ENCODE measurements at places on chromosomes 11 and 22.

- no peak for DNase-seq
Measured at GRCh38 chr11:17406818-17407149, 18.3 kb upstream of the KCNJ11 start.

- DNase-seq = no peak
Measured at GRCh38 chr11:93051186-93051585, 81.7 kb downstream of the MTNR1B start.

DNA sequence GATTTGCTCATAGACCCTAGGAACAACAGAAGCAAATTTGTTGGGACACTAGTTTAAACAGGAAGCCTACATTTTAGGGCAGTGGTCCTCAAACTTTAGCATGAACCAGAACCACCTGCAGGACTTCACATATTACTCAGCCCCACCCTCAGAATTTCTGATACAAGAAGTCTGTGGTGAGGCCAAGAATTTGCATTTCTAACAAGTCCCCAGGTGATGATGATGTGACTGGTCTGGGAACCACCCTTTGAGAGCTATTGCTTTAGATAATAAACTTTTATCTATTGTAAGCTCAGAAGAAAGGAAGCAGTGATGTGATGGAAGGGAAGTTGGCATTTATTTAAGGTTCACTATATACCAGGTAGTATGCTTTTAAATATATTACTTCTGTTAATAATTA is 194.0 kb downstream of the FAM181B start:
- no peak for DNase-seq

GRCh38 chr22:29112681-29113080 is 39.8 kb downstream of the KREMEN1 start:
- DNase-seq = no peak

DNA sequence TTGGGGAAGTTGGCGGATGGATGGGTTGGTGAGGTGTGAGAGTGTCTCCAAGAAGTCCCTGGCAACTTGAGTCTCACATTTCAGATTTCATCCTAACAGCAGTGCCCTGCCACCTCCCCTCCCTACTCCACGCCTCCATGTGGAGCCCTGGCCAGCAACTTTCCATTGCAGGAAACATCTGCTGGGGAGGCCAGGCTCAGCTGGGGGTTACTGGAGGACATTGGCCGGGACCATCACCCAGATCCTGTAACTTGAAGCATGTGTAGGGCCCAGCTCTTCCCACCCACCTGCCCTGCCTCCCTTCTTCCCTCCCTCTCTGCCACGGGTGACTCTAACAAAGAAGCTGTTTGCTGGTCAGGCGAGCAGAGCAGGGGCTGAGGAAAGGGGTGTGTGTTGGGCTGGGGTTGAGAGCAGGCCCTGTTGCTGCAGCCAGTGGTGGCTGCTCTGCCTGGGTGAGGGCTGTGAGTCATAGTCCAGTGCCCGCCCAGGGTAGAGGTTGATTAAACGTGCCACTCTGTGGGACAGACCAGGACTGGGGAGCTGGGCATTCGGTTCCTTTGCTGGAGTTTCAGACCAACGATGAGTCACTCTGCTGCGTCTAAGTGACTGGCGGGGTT is 64.0 kb downstream of the SCN3B start:
- DNase-seq = no peak

DNA sequence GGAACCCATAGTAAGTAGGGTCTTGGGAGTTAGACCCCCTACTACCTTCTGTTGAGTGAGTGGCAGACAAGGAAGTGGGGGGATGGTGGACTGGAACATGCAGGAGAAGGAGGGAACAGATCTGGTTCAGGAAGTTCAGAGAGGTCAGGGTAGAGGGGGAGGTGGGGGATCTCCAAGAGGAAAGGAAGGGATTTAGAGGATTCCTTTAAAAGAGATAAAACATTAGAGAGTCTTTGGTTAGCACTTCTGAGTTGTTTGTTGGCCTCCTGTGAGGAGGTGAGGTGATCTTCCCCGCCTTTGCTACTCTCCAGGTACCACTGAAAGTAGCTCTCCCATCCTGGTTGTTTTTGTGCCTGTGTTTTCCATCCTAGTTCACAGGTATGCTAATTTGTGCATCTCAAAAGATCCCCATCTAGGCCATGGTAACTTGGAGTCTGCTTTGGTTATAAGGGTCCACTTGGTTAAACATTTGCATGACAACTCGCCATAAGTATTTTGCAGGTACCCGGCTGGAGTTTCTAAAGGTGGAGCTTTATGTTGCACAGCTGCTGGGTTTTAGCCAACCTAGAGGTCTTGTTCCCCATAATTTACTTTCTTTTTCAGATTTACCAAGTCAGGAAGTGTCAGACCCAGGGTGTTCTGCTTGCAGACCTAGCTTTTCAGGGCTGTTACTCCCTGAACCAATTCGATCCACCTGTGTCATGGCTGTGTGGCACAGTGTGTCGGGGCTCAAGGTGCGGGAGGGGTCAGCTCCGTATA is 79.3 kb upstream of the SORL1 start:
- DNase-seq = no peak

DNA sequence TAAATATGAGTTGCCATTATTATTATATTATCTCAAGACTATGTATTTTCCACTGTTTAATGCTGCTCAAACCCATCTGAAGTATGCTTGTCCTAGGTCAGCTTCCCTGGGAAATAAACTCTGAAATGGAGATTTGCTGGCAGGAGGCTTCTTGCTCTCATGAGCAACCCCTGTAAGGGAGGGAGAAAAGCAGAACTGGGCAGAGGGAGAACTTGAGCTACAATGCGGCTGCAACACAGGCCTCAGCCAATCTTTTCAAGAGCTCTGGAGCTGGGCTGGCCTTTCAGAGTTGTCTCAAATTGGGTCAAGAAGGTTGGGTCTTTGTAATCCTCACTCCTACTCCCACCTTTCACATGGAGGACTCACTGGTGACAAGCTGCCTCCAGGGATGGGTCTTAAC is 412.6 kb downstream of the TENM4 start:
- no peak for DNase-seq

DNA sequence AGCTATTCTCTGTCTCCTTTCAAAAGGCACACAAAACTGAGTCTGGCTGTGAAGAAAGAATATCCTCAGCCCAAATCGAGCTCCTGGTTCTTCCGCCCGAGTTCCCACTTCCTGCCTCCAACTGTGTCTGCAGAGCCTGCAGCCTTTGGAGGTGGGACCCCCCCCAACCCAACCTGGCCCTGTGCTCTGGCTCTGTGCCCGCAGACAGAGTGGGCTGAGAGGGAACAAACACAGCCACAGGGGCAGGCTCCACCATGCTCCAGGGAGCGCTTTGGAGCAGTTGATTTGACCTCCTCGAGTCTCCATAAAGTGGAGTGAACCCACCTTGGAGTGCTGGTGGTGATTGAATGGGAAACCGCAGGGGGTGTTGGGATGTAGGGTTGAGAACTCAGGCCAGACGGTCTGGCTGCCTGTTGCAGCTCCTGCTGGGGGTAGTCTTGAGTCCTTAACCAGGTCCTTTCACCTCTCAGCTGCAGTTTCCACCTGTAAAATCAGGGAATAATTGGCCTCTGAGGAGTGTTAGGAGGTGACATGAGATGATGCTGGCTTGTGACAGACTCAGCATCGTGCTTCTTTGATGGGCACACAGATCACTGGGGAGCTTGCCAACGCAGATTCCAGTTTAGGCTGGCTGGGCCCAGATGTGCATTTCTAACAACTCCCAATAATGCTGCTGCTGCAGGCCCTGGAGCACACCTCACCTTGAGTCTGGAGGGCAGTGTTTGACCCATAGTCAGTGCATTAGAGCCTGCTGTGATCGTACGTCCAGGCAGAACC is 11.4 kb downstream of the DAGLA start:
- no peak for DNase-seq

GRCh38 chr11:134332189-134332631 is 422 bp downstream of the GLB1L2 start:
- no peak for DNase-seq

DNA sequence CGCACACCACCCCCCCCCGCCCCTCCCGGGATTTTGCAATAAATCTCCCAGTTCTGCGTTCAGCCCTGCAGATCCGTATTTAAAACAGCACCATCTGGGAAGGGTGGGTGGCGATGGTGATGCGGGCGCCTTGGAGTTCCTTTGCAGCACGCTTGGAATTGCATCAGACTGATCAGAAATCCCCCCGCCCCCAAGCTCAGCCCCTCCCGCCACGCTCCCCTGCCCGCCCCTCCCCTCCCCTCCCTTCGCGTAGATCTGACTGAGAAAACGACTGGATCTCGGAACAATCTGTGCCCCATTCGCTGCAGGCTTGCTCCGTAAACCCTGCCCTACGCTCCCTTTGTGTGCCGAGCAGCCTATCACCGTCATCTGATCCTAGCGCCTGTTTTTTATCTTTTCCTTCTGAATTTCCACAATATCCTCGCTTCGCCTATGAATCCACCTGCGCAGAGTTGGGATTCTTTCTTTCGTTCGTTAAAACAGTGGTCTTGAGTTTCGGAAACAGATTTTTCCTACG is 18.1 kb upstream of the BDNF start:
- DNase-seq = no peak

GRCh38 chr11:15742626-15743519 is 613.5 kb downstream of the SOX6 start:
- no peak for DNase-seq

- no peak for DNase-seq
Measured at GRCh38 chr22:37414288-37414687, 13.0 kb downstream of the ELFN2 start.

DNA sequence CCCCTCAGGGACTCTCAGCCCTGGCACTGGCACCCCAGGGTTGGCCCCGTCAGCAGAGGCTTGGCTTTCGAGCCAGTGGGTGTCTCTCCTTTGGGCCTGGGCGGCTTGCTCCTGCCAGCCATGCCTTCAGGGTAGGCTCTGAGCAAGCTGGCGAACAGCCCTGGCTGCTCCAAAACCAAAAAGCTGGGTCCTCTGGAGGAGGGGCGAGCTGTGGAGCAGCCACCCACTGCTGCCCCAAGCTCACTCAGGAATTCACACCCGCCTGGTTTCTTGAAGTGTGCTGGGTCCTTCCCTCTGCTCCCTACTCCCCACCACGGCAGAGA is 6.2 kb downstream of the YDJC start:
- no peak for DNase-seq

DNA sequence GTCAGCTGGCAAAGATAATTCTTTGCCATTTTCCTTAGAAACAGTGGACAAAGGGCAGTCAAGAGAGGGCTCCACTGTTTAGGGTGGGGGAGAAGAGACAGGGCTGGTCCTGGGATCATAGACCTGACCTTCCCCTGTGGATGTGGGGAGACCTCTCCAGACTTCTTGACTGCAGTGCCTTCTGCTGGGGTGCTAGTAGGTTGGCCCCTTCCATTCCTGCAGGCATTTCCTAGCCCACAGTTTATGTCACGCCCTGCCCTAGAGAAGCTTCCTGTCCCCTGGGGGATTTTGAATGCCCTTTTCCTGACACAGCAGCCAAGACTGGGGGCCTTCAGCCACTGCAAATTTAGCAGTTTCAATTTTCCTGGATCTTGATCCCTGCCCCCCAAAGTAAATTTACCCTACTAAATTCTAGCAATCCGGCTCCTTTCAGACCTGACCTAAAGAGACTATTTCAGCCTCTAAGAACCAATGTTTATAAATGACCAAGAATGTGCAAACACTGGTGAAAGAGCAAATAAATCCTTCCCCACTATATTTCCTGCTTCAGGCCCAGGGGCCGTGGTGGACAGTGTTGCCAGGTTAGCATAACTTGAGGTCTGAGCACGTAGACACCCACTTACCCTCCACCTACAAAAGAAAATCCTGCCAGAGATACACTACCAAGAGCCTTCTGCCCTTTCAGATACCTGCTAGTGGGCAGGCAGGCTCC is 58.4 kb downstream of the PPFIBP2 start:
- DNase-seq = no peak

DNA sequence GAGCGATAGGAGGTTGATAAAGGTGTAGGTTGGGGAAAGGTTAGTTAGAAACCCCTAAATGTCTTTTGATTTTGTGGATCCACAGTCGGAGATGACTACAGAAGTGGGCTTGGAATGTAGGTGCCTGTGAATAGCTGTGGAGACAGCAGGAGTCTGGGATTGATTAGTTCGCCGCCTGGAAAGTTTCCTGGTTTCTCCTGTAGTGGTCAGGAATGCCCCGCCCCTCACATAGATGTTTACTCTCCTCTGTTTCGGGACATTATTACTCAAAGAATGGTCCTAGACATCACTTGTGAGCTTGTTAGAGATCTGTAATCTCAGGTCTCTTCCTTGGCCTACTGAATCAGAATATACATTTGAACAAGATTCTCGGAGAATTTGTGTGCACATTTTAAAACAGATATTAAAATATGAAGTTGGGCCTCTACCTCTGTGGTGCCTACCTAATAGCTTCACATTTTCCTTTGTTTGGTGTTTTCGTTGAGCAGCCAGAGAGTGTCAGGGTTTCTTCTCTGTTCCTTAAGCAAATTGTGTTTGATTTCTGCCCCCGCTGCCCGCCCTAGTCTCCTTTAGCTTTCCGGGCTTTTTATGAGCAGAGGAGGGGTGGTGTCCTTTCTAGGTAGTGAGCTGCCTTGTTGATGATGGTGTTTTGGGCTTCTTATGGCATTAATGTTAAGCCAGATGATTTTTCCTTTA is 89.4 kb downstream of the PPP6R3 start:
- no peak for DNase-seq

DNA sequence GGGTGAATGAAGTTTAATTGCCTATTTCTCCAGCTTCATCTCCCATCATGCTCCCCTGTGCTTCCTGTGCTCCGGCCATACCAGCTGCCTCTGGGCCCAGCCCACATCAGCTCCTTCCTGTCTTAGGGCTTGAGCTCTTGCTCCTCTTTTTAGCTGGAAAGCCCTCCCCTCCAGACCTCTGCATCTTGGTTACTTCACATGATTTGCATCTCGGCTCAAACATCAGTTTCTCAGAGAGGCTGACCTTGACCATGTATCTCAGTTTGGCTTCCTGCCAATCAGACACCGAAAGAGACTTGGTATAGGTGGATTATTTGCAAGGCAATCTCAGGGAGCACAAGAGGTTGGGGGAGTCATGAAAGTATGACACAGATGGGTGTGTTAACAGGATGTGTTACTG is 73.2 kb upstream of the TIMP3 start:
- no peak for DNase-seq

DNA sequence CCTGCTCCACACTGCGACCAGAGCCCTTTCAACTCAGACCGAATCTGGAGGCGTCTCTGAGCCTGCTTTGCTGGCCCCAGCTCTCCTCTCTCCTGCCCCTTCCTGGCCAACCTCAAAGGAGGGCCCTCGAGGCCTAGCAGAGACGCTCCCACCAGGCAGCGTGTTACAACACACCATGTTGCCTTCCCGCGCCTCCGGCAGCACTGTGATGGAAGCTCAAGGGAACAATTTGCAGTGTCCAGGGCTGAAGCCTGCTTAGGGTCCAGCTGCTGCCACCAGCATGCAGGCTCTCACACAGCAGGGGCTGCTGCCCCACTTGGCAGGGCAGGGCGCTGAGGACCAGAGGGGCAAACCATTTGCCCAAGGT is 18.4 kb downstream of the LINC01488 start:
- no peak for DNase-seq

GRCh38 chr11:16993495-16993894 is 20.7 kb downstream of the PLEKHA7 start:
- DNase-seq = no peak

GRCh38 chr11:34052608-34053160 is 1.2 kb downstream of the CAPRIN1 start:
- peak; percentile 4 for DNase-seq

DNA sequence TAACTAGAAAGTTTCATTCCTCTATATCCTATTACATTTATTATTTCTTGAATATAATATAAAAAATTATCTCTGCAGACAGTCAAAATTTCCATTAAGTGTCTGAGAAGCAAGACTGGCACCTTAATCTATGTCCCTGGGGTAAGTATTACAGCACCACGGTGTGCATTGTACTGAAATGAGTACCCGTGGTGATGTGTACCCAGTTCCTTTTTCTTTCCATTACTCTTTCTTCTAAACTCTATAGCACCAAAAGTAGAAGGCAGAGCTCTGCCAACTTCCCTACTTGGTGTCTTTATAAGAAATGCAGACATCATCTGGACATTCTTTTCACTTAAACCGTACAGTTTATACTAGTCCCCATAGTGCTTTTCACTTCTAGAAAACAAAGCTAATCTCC is 161.7 kb downstream of the GUCY1A2 start:
- DNase-seq = no peak
